CD8-positive, alpha-beta memory T cell (primary cell): ENCODE measurements at places on chromosomes 7 and 10. TPM values are rescaled to one million over a fixed set of nuclear protein-coding genes. Genes with fewer than 3 reads are reported as not detected.

GRCh38 chr7:140263277-140263676, 86.5 kb upstream of the KDM7A start:
- H3K4me1 ChIP-seq = peaks cover 42% of the 10 kb centered on the region
- H3K4me3 ChIP-seq = peak overlapping the region; percentile 11
- H3K27me3 ChIP-seq = no peaks in the 10 kb centered on the region
- H3K27ac ChIP-seq = no peak overlapping the region
- peak; percentile 67 for DNase-seq

DNA sequence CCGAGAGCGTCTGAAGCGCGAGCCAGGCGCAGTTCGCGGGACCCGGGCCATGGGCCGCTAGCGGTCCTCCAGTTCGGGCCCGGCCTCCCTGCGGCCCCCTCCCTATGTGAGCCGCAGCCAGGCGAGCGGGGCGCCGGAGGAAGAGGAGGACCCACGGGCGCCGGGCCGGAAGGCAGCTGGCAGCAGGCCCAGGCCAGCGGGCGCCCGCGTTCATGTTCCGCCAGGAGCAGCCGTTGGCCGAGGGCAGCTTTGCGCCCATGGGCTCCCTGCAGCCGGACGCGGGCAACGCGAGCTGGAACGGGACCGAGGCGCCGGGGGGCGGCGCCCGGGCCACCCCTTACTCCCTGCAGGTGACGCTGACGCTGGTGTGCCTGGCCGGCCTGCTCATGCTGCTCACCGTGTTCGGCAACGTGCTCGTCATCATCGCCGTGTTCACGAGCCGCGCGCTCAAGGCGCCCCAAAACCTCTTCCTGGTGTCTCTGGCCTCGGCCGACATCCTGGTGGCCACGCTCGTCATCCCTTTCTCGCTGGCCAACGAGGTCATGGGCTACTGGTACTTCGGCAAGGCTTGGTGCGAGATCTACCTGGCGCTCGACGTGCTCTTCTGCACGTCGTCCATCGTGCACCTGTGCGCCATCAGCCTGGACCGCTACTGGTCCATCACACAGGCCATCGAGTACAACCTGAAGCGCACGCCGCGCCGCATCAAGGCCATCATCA, 1.1 kb downstream of the ADRA2A start:
- no peak for DNase-seq
- H3K4me3 ChIP-seq = no peak overlapping the region
- no peaks in the 10 kb centered on the region for H3K36me3 ChIP-seq
- no peak overlapping the region for H3K27ac ChIP-seq
- no peaks in the 10 kb centered on the region for H3K4me1 ChIP-seq

The C10orf105 gene
- 0.11 TPM for total RNA-seq

DNA sequence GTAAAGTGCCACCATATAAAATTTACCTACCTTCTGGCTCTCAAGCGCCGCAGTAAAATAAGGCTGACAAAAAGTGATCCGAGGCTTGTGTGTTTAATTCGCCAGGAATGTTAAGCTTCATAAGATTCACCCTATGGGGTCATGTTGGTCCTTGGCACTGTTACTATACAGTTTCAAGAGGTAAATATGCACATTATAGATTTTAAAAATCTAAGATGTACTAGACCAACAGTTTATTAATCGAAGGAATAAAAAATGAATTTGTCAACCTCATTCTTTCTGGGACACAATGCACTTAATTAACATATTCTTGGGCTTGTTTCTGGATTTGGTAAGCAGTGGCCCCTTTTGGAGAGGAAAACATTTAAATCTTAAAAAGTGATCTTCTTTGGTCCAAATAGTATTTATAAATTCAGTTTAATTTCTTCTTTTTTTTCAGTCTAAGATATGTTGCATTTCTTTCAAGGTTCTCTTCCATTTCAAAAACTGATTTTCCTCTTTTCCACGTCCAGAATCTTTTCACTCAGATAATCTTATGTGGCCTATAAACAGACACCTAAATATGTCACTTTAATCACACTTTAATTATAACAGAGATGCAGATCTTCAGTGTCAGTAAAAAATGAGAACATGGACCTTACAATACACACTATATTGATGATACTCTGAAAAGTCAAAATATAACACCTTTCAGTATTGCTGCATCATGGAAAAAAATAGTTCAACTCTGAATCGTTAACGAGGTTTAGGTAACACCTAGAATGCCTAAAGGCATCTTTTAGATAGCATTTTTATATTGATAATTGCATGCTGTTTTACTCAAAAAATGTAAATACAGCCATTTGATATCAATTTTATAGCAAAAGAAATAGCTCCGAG, 3.8 kb upstream of the SKIDA1 start:
- peak overlapping the region; percentile 21 for H3K27ac ChIP-seq
- no peaks in the 10 kb centered on the region for H3K27me3 ChIP-seq
- no peak for DNase-seq
- no peaks in the 10 kb centered on the region for H3K36me3 ChIP-seq
- peaks cover 23% of the 10 kb centered on the region for H3K4me1 ChIP-seq
- H3K4me3 ChIP-seq = no peak overlapping the region

DNA sequence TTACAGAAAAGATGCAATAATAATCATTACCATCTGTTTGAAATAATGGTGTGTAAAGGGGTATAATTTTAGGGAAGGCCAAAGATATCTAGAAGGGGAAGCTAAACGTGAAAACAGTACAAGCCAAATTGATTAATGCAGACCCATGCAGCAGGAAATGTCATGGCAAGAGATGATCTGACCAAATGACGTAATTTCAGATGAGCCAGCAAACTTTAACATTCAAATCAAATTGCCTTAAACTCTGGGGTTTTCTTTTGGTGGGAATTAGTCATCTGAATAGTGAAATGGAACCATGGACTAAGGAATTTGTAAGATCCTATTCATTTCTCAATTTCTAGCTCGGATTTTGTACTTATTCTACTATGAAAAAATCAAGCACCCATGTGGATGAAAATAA, 21.4 kb upstream of the SCIN start:
- no peak overlapping the region for H3K4me3 ChIP-seq
- no peak overlapping the region for H3K27ac ChIP-seq
- H3K4me1 ChIP-seq = no peaks in the 10 kb centered on the region
- H3K36me3 ChIP-seq = no peaks in the 10 kb centered on the region
- no peaks in the 10 kb centered on the region for H3K27me3 ChIP-seq
- no peak for DNase-seq

- no peak overlapping the region for H3K4me3 ChIP-seq
- H3K27me3 ChIP-seq = no peaks in the 10 kb centered on the region
- H3K27ac ChIP-seq = no peak overlapping the region
- H3K4me1 ChIP-seq = peaks cover 41% of the 10 kb centered on the region
These were observed 23.9 kb downstream of the ESYT2 start for GRCh38 chr7:158805414-158805813.

GRCh38 chr10:71067098-71067740, 145.2 kb upstream of the UNC5B start:
- no peak overlapping the region for H3K4me3 ChIP-seq
- no peaks in the 10 kb centered on the region for H3K4me1 ChIP-seq
- H3K27me3 ChIP-seq = no peaks in the 10 kb centered on the region
- H3K36me3 ChIP-seq = no peaks in the 10 kb centered on the region
- H3K27ac ChIP-seq = no peak overlapping the region
- no peak for DNase-seq

DNA sequence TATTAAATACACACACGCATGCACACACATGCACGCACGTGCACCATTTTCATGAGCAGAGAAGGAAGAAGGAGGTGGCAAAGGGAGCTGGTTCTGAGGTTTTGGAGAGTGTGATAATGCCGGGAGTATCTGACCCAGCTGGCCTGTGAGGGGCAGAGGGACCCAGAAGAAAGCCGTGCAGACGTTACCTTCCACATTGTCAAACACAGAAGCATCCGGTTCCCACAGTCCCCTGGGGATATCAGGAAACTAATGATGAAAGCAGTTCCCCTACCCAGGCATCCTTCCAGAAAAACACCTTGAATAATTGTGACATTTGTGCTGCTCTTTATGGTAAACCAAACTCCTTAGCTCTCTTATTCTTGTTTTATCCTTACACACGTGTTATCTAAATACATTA, 85.7 kb upstream of the FAM180A start:
- peaks cover 15% of the 10 kb centered on the region for H3K4me1 ChIP-seq
- H3K36me3 ChIP-seq = no peaks in the 10 kb centered on the region
- no peak overlapping the region for H3K27ac ChIP-seq
- no peaks in the 10 kb centered on the region for H3K27me3 ChIP-seq
- DNase-seq = no peak

- no peaks in the 10 kb centered on the region for H3K27me3 ChIP-seq
- DNase-seq = no peak
- H3K4me1 ChIP-seq = peaks cover 37% of the 10 kb centered on the region
- no peak overlapping the region for H3K4me3 ChIP-seq
These were observed 8.6 kb downstream of the ZSCAN25 start for GRCh38 chr7:99625321-99625720.

- no peak overlapping the region for H3K4me3 ChIP-seq
- H3K27ac ChIP-seq = no peak overlapping the region
- no peaks in the 10 kb centered on the region for H3K4me1 ChIP-seq
- H3K36me3 ChIP-seq = peaks cover 3% of the 10 kb centered on the region
- H3K27me3 ChIP-seq = no peaks in the 10 kb centered on the region
These were observed 9.9 kb downstream of the LRRC4 start for GRCh38 chr7:128021366-128021765.

GRCh38 chr10:63553031-63553430, 31.8 kb downstream of the REEP3 start:
- DNase-seq = no peak
- H3K27me3 ChIP-seq = no peaks in the 10 kb centered on the region
- H3K4me1 ChIP-seq = peaks cover 12% of the 10 kb centered on the region
- no peaks in the 10 kb centered on the region for H3K36me3 ChIP-seq
- no peak overlapping the region for H3K4me3 ChIP-seq

- no peak overlapping the region for H3K4me3 ChIP-seq
- H3K4me1 ChIP-seq = no peaks in the 10 kb centered on the region
- no peaks in the 10 kb centered on the region for H3K36me3 ChIP-seq
- H3K27me3 ChIP-seq = no peaks in the 10 kb centered on the region
These were observed 32.9 kb upstream of the AKR1C2 start for GRCh38 chr10:5036511-5036910.

DNA sequence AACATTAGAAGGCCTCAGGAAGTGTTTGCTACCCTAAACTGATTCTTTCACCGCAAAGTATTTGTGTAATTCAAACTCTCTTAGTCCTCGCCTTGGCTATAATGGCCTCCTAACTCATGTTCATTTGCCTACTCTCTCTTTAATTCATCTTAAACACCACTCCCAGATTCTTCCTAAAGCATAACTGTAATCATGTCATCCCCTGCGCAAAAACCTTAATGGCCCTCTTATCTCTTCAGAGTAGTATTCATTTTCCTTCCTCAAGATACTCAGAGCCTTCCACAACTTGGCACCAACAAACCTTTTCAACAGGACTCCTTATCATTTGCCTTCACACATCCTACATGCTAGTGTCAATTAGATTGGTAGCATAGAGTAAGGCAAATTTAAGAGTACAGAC, 42.9 kb downstream of the CSTF2T start:
- H3K36me3 ChIP-seq = peaks cover 3% of the 10 kb centered on the region
- no peak overlapping the region for H3K4me3 ChIP-seq

DNA sequence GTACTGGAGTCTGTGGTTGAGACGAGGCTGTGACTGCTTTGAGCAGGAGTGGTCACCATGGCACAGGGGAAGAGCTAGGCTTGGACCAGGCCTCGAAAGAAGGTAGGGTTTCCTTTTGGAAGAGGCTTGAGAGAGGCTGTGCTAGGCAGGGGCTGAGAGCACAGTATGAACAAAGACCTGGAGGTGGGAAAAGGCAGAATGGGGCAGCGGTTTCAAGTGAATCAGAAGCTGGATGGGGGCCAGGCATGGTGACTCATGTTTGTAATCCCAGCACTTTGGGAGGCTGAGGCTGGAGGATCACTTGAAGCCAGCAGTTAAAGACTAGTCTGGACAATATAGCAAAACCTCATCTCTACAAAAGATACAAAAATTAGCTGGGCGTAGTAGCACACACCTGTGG, 65.9 kb downstream of the CLIP2 start:
- no peak for DNase-seq
- H3K4me1 ChIP-seq = no peaks in the 10 kb centered on the region
- no peak overlapping the region for H3K4me3 ChIP-seq
- no peak overlapping the region for H3K27ac ChIP-seq
- no peaks in the 10 kb centered on the region for H3K27me3 ChIP-seq

GRCh38 chr10:60735244-60735643, 43.0 kb upstream of the CDK1 start:
- H3K4me3 ChIP-seq = no peak overlapping the region
- H3K27ac ChIP-seq = no peak overlapping the region
- H3K4me1 ChIP-seq = peaks cover 18% of the 10 kb centered on the region
- no peaks in the 10 kb centered on the region for H3K27me3 ChIP-seq
- no peaks in the 10 kb centered on the region for H3K36me3 ChIP-seq

The LIPJ gene
- total RNA-seq = not detected
